HCEC 1CT (cell line): ENCODE measurements at places on chromosomes 6 and 20.
A peak's percentile ranks its signal among the peaks of the same experiment; 100 is the strongest.

DNA sequence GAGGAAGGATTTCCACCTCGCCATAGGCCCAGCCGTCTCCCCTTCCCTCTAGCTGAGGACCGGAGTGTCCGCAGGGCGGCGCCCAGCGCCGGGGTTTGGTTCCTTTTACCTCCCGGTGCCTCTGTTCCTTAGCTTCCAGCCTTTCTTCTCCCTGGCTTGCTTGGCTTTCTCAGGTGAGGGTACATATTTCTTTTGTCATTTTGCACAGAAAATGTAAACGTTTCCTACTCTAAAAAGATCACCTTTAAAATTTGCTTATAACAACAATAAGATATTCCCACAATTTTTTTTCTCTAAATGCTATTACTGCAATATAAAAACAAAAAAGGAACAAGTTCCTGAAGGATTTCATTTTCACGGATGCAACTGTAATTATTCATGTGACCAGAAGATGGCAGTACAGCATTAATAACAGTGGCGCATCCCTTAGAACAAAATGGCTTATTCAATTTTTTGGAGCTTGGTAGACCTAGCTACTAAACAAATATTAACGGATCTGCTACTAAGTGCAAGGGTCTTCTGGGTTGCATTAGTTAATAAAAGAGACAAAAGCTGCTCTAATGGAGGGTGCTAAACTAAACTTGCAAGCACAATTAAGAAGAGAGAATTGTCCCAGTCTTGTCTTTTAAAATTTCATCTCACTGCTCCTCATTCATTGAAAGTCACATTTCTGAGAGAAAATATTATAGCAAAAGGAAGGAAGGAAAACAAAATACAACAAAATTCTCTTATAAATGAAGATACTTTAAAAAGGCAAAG is 172.9 kb downstream of the ADGRG6 start:
- DNase-seq, result peak; percentile 58

GRCh38 chr6:14453712-14454472 is 336.3 kb downstream of the CD83 start:
- DNase-seq, result no peak

DNA sequence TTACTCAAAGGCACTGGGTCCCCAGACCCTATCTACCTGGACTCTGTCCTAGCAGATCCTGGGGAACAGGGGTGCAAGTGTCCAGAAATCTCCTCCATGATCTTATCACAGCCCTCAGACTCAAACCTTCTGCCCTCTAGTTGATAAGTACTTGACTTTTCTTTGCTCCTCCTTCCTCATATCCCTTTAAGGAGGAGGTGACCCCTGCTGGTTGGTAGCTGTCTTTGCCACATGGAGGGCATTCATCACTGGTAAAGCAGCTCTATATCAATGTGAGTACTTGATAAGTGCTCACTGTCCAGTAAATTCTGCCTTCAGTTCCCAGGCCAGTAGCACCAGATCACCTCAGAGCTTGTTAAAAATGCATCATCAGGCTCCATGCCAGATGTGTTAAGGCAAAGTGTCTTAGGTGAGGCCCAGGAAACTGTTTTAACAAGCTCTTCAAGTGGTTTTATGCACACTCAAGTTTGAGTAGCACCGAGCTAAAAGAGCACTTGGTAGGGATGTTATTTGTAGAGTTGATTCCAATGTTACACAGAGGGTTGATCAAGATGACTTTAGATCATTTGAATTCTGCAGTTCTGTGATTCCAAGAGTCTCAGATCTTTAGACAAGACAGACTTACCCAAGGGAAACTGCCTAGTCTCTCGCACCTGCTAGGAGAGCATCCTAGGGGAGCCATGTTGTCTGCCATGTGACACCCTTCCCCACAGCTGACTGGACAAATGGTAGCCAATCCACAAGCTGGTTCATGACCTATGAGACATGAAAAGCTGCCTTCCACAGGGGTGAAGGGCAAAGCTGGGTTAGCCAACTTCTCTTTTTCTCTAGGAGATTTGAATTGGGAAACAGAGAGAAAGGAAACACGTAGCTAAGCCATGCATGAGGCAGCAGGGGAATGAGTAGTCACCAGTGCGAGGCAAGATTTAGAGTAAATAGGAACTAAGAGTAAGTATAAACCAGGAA is 18.6 kb downstream of the TREML2 start:
- peak; percentile 49 for DNase-seq

DNA sequence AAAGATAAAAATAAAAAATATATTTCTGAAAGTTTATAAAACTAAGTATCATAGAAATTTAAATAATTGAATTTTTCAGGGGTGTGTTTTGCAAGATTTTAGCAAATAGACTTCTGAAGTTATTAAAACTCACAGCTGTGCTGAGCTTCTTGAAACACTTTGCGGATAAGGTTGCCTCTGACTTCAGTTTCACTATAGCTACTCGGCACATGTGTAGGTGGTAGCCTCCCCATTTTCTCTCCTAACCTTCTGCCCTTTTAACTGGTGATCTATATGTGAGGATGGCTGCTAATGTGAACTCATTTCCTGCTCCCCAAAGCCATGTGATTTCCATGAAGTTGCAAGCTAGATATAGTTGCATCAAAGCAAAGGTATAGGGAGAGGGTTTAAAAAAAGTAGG is 129.3 kb upstream of the STMND1 start:
- DNase-seq, result no peak

- DNase-seq, result no peak
Measured at GRCh38 chr20:23604306-23604705, 1.4 kb downstream of the CST9 start.

DNA sequence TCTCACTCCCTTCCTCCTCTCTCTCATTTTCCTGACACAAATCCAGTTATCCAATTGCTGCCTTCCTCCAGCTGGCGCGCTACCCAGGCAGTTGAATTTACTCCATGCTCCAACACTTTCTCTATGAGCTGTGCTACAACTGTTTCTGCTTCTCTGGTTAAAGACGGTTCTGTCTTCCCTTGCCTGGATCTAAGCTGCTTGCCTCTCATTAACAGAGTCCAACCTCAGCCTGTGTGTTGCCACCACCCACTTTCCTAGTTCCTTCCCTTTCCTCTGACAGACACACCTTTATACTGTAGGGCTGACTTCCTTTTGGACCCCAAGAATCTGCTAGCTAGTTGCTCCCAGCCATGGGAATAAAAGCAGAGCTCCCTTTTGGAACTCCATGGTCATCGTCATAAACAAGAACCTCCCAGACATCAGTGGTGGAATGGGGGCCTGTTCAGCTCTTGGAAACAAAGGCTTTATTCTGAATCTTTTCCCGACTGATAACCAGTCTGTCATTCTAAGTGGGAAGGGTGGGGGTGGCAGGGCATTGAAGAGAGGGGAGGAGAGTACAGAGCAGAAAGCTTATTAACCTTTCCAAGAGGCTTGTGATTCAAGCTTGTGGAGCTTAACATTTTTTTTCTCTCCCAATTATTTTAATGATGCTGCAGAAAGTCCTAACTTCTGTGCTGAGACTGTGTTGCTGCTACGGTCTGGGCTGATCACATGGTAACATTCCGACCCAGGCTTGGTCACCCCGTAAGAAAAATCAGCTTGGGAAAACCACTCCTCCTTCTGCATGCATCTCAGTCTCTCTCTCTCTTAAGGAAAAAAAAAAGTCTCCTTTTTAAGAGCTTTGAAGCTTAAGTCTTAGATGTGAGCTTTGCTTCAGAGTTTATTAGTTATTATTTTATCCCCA is 31.3 kb upstream of the BMP2 start:
- DNase-seq, result no peak

DNA sequence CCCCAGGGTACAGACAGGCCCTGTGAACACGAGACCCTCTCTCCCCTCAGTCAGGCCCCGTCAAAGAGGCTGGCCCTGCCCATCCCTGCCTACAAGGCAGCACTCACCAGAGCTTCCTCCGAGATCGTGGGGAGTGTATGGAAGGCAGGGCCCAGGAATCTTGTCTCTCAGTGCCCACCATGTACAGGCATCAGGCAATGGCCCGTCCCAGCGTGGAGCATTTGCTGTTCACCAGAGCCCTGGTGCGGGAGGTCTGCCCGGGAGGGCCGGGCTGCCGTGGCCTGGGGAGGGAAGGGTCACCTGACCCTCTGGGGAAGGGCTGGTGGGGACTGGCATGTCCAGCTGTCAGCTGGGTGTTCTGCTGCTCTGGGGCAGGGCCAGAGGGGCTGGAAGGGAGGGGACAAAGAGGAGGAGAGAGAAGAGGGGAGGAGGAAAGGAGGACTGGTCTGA is at the start of gene IP6K3:
TSS of gene IP6K3 (minus strand) at position 255 of the 450 bp plus-strand sequence. CDS start 11,429 bp downstream, outside the sequence.
- DNase-seq, result no peak

DNA sequence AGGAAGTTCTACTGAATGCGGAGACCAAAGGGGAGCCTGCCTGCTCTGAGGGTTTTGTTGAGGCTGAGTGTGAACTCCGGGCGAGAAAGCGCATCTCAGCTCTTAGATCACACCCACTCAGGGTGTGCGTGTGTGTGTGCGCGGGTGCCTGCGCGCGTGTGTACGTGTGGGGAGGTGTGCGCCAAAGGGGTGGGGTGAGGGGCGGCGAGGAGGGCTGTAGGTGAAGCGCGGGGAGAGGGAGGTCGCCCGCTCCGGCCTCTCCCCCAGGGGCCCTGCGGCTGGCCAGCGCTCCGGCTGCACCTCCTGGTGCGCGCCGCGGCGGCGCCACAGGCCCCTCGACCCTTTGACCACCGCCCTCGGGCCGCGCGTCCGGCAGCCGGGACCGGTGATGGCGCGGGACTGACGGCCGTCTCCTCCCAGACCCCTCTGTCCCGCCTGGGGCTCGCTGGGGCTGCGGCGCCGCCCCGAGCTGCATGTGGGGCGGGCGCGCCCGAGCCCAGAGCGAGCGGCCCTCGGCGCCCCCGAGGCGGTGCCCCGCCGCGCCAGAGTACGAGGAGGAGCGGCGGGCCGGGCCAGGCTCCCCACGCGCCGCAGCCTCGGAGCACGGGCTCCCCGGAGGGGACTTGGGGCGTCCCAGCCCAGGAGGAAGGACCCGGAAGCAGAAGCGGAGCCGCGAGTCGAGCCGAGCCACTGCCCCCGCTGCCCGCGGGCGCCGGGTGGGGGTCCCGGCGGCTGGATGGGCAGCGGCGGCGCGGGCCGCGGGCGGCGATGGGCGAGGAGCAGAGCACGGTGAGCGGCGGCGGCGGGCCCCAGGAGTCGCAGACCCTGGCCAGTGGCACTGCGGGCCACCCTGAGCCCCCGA is at the start of gene RNF217:
TSS of gene RNF217 (plus strand) at position 661 of the 862 bp plus-strand sequence. CDS start at position 769, 108 bp downstream.
- peak; percentile 56 for DNase-seq

GRCh38 chr6:123039431-123039830 is 43.4 kb downstream of the CLVS2 start:
- no peak for DNase-seq

DNA sequence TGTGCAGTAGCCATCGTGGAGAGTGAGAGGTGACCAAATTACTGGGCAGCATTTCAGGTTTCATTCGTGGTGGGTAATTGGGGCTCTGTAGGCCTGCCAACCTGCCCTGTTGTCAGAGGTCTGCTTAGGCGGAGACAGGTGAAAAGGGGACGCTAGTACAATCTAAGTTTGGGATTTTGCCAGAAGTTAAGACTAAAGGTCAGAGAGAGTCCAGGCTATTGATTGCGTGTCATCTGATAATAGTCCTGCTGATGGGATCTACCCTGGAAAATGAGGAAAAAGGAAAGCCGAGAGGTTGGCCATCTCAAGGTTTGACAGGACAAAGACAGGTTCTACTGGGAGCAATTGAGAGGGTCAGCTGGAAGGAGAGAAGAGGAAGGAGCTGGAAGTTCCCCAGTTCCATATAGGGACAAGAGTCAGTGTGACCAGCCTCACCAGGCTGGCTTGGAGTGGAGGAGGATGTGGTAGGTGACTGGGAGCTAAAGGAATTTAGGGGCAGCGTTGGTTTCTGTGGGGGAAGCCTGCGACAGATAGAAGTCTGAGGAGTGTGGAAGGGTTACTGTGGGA is 10.9 kb downstream of the ARFGEF2 start:
- peak; percentile 35 for DNase-seq

DNA sequence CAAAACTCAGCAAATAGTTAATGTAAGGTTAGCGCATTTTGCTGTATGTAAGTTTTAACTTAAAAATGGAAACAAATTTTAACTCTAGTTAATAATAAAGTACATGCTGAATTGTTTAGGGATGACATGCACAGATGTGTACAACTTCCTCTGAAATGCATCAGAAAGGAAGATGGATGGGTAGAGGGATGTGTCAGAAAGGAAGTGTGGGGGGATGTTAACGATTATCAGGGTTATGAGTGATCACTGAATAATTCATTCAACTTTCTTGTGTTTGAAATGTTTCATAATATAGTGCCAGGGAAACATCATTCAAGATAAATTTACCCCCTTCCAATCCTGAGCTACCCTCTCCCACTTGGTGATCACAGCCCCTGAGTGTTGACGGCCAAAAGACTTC is 87.6 kb downstream of the FOXA2 start:
- DNase-seq, result no peak

GRCh38 chr6:161596807-161597520 is 323.1 kb upstream of the AGPAT4 start:
- no peak for DNase-seq

DNA sequence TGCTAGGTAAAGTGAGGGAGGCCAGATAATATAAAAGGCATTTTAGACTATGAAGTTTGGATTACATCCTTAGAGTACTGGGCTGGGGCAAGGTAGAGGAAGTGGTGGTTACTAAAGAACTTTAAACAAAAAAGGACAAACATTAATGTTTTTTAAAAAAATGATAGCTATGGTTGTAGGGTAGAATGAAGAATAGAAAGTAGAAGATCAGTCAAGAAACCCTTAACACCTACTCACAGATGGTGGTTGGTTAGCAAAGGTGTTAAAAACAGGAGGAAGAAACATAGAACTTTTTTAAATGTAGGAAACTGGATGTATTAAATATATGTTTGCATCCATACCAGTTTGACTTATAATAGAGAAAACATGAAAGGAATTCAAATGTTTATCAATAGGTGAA is 80.7 kb upstream of the ELOVL5 start:
- no peak for DNase-seq

DNA sequence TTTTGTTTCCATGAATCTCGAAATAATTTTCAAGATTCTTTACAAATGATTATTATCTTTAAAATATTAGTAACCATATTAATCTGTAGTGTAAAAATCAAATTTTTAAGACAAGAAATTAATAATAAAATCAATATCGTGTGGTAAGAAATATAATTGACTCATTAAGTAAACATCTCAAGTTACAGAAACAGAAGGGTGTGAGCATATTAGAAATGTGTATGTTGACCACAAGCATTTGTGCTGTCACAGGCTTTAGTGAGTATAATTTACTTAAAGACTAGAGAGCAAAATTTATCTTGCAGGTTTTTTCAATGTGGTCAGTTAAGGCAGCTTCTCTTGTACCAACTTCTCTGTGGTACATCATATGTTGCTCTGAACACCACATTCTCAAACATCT is 566.5 kb upstream of the IRAK1BP1 start:
- DNase-seq, result no peak

DNA sequence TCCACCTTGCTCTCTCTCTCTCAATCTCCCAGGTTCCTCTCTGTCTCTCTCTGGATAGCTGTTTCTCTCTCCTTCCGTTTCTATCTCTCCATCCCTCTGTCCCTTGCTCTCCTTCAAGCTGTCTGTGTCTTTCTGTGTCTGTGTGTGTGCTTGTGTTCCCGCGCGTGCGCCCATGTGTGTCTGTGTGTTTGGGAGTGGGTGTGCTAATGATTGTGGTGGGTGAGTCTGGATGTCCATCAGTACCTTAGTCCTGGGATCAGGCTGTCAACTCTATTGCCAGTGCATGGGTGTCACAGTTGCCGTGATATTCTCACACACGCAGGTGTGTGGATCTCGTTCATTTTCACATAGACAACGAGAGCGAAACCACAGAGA is 1380.6 kb upstream of the DEFB115 start:
- no peak for DNase-seq

- DNase-seq, result no peak
Measured at GRCh38 chr6:31636698-31637596, 15.5 kb downstream of the BAG6 start.
